ENCODE measurements at places on chromosomes 7 and 10. TPM values are rescaled to one million over a fixed set of nuclear protein-coding genes. Genes with fewer than 3 reads are reported as not detected.

DNA sequence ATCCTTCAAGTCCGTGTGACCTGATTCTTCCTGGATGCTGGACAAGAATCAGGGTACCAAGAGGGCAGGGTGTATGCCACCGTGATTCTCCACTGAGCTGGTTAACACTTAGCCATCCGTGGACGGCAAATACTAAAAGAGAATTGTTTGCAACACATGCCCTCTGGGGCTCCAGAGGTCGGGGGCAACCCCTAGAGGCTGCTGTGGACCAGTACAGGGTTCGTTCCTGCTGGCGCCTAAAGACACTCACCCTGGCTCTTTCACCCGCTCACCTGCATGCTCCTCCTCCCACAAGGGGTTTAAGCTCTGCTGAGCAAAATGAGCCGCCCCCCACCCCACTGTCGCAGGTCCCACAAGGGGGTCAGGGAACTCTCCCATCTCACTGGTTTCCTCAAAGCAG lies 148.7 kb upstream of the ITGB1 start:
- no peak for DNase-seq

GRCh38 chr7:8514781-8515519 lies 81.5 kb downstream of the NXPH1 start:
- no peak for DNase-seq

GRCh38 chr7:73520673-73521635 lies 1.1 kb downstream of the BAZ1B start:
- no peak for DNase-seq

GRCh38 chr10:113995201-113995600 lies 48.5 kb upstream of the ADRB1 start:
- DNase-seq, result no peak

DNA sequence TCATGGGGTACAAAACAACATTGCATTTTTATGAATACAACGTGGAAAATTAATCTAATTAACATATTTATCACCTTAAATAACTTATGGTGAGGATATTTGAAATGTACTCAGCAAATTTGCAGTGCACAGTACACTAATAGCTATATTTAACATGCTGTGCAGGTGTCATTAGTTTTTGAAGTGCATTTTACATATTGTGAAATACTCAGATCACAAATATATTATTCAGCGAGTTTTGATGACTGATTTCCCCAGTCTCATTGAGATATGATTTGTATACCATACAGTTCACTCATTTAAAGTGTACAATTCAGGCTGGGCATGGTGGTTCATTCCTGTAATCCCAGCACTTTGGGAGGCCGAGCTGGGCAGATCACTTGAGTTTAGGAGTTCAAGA lies 59.5 kb downstream of the TET1 start:
- DNase-seq, result no peak

DNA sequence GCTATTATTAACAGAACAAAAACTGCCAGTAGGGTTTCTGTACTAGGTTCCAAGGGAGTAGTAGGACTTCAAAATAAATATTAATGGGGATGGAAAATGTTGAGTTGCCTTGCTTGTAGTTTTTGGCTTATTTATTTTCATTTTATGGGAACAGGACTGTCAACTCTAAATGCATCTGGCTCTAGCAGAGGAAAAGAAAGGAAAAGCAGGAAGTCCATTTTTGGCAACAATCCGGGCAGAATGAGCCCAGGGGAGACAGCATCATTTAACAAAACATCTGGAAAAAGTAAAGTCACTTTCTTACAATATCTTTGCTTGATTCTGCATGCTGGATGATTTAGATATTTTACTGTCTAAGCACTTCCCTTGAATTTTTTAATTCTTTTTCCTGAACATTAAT lies 69.4 kb downstream of the NOC3L start:
- no peak for DNase-seq

- peak; percentile 89 for DNase-seq
Observed at GRCh38 chr10:3852147-3852904, 67.3 kb upstream of the KLF6 start.

GRCh38 chr7:106281585-106282318 lies 3.0 kb downstream of the NAMPT start:
- DNase-seq, result no peak

DNA sequence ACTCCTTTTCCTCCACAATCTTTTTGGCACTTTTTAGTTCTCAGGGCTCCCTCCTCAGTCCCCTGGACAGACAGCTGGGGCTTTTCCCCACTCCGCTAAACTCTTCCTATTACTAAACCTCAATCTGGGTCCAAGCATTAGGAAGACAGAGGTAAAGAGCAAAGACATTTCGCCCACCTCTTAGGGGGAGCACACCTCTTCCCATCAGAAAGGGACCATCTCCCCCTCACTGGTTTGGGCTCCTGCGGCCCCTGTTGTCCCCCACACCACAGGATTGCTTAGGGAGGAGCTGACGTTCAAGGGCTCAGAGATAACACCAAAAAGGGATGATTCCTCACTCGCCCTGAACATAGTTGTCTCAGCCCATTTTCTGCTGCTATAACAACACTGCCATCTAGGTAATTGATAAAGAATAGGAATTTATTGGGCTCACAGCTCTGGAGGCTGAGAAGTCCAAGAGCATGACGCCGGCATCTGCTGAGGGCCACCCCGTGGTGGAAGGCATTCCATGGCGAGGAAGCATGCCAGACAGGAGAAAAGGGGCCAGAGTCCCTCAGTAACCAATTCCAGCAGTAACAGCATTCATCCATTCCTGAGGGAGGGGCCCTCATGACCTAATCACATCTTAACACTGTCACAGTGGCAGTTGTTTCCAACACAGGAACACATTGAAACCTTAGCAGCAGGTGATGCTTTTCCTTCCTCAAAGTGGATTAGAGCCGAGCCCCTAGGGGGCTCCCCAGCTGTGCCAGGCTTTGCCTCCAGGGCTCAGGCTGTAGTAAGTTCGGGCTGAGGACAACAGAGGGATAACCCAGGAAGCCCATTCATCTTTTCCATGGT lies 209.6 kb downstream of the EBF3 start:
- DNase-seq, result no peak

- DNase-seq, result no peak
Observed at GRCh38 chr10:115065801-115066200, 27.4 kb upstream of the ATRNL1 start.

MBL2 gene
- total RNA-seq, result not detected

TBATA gene
- not detected for total RNA-seq
